H7 (cell line): ENCODE measurements at places on chromosomes 7 and 10. TPM values are rescaled to one million over a fixed set of nuclear protein-coding genes. Genes with fewer than 3 reads are reported as not detected.

The ATP6V0E2 gene
- 15.4 and 20.2 TPM in 2 replicates for total RNA-seq

The NDUFB2 gene
- total RNA-seq: 124 and 196 TPM in 2 replicates

The TACC2 gene
- total RNA-seq: 8.8 and 11.8 TPM in 2 replicates

GRCh38 chr10:103382769-103383168, 13.5 kb downstream of the ATP5MK start:
- no peak for DNase-seq

- no peak for DNase-seq
Measured at GRCh38 chr10:61852261-61852660, 49.2 kb upstream of the ARID5B start.
